Cardiac fibroblast (primary cell): ENCODE measurements at places on chromosomes 5 and 9.

DNA sequence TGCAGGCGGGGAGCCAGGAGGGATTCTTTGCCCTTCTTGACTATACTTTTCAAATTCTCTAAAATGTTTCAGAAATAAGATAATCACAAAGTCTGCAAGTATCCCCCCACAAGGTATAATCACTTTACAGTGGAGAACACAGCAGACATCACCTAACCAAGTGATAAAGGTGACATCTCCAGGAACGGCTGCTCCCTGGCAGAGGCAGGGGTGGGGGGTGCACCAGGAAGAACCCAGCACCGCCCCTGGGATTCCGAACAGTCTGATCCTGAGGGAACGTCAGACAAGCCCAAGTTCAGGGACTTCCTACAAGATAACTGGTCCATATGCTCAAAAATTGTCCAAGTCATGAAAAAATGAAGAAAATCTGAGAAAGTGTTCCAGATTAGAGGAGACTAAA lies 85.4 kb downstream of the HSD17B3 start:
- no peak for DNase-seq

GRCh38 chr5:27474047-27474309 lies 435.6 kb upstream of the CDH9 start:
- no peak for DNase-seq

DNA sequence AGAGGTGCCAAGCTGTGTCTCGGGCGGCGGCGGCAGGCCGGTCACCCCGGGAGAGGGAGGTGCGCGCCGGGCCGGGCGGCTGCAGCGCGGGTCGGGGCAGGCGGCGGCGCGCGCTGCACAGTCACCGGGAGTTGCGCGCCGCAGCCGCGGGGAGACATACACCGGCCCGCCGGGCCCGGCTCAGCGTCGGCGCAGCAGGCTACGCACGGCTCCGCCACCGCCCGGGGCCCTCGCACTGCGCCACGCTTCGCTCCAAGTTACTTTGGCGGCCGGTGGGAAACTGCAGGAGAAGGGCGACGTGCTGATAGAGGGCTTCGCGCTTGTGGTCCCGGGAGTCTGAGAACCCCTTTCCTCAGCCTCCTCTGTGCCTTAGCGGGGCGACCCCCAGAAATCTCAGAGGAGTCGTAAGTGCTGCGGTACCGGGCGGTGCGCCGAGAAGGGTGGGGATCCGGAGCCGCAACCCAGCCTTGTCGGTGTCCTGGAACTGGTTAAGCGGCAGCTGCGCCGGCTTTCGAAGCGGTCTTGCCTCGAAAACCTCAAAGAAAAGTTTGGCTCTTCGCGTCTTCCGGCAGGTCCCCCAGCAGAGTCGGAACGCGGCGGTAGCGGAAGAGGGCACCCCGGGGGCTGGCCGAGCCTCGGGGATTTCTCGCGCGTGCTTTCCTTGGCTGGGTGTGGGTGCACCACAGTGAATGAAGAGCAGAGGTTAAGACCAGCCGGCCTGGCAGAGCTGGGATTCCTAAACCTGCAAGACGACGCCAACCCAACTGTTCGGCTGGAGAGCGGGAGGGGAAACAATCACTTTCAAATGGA lies at the start of gene EFNA5:
EFNA5 (minus strand) TSS at position 6 of the 810 bp plus-strand sequence.
- DNase-seq: peak; percentile 65

- no peak for DNase-seq
These were observed 40.2 kb upstream of the ROPN1L start for GRCh38 chr5:10401498-10401897.

DNA sequence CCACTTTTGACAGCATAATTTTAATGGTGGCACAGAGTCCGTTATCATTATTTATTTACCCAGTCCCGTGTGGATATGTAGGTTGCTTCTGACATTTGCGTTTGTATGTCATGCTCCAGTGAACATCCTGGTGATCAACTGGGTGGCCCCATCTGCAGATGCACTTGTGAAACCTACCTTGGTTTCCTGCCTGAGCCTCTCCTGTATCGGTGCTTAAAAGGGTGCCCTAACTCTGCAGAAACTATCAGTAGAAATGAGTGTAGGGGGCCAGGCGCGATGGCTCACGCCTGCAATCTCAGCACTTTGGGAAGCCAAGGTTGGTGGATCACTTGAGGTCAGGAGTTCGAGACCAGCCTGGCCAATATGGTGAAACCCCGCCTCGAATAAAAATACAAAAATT lies 92.1 kb upstream of the IER5L start:
- no peak for DNase-seq

- no peak for DNase-seq
These were observed 36.2 kb upstream of the IL17B start for GRCh38 chr5:149415066-149415967.

DNA sequence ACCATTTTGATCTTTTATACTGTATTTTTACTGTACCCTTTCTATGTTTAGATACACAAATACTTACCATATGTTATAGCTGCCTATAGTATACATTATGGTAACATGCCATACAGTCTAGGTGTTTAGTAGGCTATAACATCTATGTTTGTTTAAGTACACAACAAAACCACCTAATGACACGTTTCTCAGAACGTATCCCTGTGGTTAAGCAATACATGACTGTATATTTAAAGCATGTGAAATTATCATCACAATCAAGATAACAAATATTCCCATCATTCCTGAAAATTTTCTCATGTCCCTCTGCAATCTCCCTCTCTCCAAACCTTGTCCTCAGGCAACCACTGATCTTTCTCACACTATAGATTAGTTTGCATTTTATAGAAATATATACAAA lies 66.4 kb upstream of the SUSD1 start:
- DNase-seq: peak; percentile 30

DNA sequence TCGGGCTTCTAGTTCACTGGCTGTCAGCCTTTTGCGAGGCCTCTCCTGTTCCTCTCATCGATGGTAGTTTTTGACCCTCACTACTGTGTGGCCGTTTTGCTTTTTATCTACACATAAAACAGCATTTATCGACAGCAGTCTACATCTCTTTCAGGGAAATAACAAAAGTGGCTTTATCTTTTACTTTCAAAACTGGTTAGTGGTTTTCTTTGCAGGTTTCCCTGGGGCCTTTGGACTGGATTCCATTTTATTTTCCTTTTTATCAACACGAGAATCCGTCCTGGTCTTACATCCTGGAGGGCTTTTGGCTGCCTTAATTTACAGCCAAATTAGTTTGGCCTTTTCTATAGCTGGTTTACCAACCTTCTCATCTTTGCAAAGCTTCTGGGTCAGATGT lies 793 bp upstream of the PKD2L2 start:
- no peak for DNase-seq

- DNase-seq: no peak
These were observed 126.6 kb downstream of the NSG2 start for GRCh38 chr5:174172152-174172551.

DNA sequence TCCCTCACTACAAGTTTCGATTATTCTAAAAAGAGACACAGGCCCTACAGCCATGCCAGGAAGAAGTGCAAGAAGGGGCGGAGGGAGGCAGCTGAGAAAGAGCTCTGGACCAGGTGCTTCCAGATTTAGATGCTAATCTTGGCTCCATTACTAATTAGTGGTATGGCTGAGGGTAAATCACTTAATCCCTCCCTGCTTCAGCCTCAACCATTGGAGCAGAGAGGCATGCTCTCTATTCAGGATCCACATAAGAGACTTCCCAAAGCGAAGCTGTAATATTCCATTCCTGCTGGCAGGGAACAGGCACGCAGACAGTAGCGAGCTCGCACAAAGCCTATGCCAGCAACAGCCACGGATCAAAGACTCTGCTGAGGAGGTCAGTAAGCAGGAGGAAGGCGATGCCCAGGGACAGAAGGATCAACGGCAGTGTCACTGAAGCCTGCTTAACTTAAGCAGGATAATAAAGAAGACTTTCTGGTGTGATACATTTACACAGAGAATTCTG lies 24.2 kb downstream of the LIFR start:
- DNase-seq: no peak

- no peak for DNase-seq
These were observed 273.5 kb upstream of the PCSK5 start for GRCh38 chr9:75616841-75617566.

GRCh38 chr9:5846096-5846495 lies 13.2 kb upstream of the ERMP1 start:
- no peak for DNase-seq

DNA sequence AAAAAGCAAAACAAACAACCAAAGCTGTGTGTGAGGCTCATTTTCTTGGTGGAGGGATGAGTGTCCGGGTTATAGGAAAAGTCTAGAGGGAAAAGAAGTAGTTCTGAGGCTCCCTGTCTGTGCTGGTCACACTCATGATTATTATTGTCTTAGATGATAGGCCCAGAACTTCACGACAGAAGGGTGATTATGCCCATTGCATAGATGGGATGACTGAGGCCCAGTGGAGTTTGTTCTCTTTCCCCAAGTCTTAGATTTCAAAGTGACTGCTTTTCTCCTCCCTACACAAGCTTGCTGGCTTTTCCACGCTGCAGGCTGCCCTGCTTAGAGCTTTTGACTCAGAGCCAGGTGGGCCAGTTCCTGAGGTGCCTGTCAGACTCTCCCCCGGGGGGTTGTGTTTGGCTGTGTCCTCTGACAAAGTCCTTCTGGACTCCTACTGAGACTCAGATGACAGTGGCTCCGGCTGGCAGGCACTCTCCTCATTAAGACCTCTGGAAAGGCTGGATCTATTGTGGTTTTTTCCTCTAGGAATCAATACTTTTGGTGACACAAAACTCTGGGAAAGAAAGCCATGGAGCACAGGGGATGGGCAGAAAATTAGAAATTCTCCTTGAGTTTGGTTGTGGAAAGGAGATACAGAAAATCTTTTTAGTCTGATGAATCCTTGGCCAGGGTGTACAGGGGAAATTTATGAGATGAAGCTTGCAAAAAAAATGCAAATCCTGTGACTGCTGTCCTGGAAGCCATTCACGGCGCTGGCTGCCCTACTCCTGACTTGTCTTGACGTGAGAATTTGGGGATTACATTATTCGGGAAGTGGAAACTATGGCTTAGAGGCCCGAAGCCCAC lies 120.9 kb downstream of the NSG2 start:
- DNase-seq: no peak

DNA sequence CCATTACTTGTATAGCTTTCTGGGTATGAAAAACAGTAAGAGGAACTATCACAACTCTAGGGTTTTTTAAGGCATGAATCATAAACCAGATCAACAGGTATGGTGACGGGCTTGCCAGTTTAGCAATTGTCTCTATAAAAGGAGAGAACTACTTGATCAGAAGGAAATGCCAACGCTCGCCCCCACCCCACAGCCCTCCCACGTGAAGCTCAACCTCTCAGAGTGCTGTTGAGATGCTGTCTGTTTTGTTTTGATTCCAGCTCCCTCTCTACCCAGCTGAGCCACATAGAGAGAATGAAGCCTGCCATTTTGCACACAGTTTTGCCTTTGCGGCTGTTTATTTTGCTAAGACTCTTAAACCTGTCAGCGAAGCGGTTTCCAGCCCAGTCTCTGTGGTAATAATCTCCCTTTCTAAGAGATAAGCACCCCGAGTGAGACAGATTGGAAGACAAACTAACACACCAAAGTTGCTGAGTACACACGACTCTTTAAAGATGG lies 257.9 kb upstream of the ANKRD55 start:
- peak; percentile 18 for DNase-seq

DNA sequence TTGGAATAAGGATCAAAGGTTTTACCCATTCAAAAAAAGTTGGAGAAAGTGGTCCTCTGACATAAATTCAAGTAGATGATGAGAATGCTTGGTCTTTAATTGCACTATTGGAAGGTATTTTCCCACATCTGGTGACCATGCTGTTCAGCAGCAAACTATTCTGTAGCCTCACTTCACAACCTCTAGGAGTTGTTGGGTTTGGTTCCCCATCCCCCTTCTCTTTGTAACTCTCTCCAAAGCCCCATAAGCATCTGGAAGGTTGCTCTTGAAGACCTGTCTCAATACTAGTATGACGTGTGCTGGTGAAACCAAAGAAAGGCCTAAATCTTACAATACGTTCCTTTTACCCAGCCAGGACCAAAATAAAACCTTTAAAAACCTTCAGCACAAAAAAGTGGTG lies 8.5 kb downstream of the RGMB start:
- no peak for DNase-seq

- peak; percentile 53 for DNase-seq
These were observed 45.6 kb downstream of the VCAN start for GRCh38 chr5:83517072-83517687.

DNA sequence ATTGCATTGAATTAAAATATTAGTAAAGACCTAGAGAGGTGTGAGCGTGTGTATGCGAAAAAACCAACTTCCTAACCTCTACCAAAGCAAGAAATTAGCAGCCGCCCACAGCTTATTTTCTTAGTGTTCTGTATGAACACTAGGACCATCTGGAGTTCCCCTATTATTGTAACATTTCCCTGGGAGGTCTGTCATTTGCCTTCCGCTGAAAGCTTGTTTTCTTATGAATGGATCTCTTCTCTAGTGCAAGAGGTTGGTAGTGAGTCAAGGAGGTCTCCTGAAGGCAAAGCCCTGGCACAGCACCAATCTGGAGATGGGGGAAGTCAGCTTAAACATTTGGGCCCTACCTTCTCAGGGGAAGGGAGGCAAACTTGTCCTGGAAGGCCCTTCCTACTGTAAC lies 10.8 kb downstream of the TNFSF8 start:
- DNase-seq: no peak

DNA sequence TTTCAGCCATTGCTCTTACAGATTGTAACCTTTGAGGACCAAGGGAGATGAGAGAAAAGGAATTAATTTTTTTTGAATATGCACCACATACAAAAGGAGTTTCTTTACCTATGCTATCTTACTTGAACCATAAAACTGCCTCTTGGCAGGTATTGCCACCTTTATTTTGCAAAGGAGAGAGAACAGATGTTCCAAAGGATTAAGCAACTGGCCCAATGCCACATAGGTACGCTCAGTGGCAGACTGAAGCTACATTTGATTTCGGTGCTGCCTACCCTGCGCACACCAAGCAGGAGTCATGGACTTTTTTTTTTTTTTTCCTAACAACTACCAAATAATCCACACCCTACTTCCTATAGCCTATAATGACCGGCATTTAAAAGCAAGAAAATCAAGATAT lies 43.1 kb downstream of the SAXO1 start:
- DNase-seq: no peak

- peak; percentile 2 for DNase-seq
These were observed 839 bp downstream of the GABRG2 start for GRCh38 chr5:162068412-162068811.

GRCh38 chr9:5188060-5188984 lies 2.9 kb upstream of the INSL6 start:
- no peak for DNase-seq

DNA sequence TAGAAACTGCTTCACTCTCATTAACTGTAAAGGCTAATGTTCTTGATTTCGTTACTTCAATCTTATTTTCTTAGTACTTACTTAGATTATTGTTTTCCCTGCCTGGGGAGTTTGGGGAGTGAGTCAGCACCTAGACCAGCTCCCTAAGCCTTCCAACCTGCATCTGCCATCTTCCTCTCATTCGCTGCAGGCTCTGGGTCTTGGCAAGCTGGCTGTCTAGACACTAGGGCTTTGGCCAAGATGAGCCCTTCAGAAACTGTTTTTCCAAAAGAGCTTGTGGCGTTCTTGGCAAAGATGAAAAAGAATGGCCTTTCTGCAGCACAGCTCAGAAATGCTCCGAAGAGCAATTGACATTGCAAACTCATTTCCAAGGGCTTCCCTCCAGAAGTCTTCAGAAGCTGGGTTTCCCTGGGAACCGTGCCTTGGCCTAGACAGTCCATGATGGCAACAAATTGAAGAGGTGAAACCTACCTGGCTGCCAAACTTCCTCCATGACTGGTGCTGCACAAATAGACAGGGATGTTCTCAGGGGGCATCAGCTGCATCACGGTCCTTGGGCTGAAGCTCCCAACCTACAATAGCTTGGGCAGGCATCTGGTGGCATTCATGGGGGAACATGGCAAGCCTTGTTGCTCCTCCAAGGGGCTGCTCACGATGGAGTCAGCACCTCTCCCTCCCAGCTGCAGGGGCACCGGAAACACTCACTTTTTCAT lies 76.6 kb downstream of the NSUN2 start:
- peak; percentile 35 for DNase-seq

GRCh38 chr5:169223595-169223953 lies 77.4 kb downstream of the SLIT3 start:
- no peak for DNase-seq
